ENCODE measurements at places on chromosomes 1 and 21.

GRCh38 chr1:157194731-157195520 is 56.7 kb upstream of the ETV3 start:
- no peak for DNase-seq

DNA sequence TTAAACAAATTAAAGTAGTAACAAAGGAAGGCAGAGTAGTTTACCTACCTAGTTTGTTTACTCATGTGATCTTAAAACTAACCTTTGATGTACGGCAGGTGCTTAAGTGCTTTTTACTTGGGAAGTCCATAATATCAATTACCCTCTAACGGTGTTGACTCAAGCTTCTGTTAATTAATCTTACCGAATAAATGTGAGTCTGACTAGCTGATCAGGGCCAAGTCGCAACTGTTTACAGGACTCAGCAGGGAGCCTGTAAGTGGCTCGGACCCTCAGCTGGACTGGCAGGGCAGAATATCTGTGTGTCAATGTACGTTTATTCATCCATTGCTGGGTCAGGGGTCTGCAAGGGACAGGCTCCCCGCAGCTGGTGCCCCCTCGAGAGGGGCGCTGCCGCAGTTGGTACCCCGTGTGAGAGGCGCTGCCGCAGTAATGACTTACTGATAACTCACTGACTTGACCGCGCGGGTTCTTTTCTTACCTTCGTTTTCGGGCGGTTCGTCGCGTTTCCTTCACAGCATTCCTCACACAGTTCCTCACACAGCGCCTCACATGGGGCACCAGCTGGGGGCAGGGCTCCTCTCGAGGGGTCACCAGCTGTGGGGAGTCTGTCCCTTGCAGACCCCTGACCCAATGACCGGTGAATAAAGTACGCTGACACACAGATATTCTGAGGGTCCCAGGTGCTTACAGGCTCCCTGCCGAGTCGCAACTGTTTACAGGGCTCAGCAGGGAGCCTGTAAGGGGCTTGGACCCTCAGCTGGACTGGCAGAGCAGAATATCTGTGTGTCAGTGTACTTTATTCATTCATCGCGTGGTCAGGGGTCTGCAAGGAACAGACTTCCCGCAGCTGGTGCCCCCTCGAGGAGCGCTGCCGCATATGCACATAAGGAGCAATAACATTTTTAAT is 3.0 kb downstream of the FMO1 start:
- peak; percentile 39 for DNase-seq

DNA sequence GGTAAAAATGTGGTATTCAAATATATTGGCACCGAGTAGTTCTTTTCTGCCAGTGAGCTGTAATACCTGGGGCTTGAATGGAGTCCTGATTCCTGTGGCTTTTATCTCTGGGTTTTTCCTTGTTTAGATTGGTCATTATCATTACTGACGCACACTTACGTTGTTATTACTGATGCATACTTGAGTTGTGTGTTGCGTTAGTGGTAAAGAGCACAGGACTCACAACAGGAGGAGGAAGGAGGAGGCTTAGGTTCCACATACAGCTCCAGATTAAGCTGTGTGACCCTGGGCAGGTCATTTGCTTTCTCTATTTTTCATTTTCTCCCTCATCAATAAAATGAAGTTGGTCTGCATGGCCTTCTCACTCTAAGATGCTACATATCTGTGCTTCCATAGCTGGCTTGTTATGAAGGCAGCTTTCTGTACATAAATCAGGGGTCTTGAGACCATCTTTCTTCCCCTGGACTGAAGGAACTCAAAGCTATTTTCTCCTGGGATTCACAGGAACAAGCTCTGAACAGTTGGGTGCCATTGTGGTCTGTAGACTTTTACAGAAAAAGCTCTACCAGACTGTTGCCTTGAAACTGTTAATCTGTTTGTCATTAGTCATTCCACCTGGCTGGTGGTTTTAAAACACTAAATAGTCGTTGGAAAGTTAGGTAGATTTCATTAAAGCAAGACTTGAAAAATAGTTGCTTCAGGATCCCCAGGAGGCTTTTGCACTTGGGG is 5.6 kb downstream of the ARID1A start:
- DNase-seq = no peak

- no peak for DNase-seq
Measured at GRCh38 chr1:116494353-116494692, 76.5 kb downstream of the CD58 start.

DNA sequence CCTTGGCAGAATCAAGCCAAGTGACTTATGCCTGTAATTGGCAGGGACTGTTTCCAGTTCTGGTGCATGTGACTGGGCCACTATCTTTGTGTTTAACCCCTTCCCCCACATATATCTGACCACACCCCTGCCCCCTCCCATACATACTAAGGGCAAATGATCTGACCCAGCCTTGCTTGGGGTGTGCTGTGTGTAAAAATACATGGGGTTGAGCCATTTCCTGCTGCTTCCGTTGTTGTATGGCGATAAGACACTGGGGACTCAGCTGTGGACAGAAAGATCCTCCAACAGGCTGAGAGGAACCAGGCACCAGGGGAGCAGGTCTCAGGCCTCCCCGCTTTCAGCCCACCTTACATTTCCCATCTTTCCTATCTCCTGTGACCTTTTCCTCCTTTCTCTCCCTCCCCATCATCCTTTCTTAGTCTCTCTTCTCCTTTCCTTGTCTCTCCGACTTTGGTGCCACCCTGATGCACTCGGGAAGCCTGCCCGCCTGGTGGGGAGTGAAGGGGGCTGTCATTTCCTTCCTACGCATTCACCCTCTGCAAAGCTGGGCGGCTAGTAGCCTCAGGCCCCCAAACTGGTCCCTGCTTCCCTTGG is 39.7 kb downstream of the TMCC2 start:
- no peak for DNase-seq

GRCh38 chr21:25254491-25255174 is 352.6 kb downstream of the MRPL39 start:
- DNase-seq = no peak

DNA sequence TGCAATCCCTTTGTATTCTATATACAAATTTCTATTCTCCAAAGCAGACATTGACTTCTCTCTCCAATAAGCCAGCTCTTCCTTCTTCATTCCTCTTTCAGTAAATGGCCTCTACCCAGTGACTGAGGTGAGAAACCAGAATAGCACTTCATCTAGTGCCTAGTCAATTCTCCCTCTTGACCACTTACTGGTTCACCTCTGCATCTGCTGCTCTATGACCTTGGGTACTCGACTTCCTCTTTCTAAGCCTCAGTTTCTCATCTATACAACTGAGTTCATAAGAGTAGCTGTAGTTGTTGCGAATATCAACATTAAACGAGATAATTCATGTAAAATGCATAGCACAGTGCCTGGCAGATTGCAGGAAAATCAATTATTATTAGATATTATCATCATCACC is 12.4 kb downstream of the LYST start:
- no peak for DNase-seq

DNA sequence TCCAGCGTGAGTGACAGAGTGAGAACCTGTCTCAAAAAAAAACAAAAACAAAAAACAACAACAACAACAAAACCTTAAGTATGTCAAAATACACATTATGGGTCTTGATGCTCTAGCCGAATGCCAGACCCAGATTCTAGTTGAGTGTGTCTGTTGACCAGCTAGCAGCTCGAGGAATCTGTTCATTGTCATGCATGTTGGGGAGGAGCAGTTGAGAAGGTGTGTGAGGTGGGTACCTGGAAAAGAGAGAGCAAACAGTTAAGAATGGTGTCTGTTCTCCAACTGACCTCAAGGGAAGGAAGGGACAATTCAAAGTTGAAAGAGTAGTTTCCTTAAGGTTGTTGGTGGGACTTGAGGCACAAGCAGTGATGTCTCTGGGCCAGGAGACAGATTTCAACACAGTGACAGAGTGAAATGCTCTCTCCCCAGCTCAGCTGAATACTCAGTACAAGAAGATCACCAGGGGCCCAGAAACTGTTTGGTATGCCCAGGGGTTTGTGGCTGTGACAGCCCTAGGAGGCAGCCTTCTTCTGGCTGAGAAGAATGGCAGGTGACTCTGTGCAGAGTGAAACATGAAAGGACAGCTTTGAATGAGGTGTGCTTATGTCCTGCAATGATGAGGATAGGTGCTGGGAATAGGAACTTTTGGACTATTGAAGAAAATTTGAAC is 14.4 kb upstream of the POU2F1 start:
- no peak for DNase-seq

GRCh38 chr1:89908672-89909436 is 86.1 kb upstream of the ZNF326 start:
- DNase-seq = no peak

DNA sequence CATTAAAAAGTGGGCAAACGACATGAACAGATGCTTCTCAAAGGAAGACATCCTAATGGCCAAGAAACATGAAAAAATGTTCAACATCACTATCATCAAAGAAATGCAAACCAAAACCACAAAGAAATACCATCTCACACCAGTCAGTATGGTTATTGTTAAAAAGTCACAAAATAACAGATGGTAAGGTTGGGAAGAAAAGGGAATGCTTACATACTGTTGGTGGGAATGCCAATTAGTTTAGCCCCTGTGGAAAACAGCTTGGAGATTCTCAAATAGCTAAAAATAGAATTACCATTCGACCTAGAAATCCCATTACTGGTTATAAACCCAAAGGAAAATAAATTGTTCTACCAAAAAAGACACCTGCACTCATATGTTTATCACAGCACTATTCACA is 369.4 kb downstream of the KCNH1 start:
- DNase-seq = no peak

DNA sequence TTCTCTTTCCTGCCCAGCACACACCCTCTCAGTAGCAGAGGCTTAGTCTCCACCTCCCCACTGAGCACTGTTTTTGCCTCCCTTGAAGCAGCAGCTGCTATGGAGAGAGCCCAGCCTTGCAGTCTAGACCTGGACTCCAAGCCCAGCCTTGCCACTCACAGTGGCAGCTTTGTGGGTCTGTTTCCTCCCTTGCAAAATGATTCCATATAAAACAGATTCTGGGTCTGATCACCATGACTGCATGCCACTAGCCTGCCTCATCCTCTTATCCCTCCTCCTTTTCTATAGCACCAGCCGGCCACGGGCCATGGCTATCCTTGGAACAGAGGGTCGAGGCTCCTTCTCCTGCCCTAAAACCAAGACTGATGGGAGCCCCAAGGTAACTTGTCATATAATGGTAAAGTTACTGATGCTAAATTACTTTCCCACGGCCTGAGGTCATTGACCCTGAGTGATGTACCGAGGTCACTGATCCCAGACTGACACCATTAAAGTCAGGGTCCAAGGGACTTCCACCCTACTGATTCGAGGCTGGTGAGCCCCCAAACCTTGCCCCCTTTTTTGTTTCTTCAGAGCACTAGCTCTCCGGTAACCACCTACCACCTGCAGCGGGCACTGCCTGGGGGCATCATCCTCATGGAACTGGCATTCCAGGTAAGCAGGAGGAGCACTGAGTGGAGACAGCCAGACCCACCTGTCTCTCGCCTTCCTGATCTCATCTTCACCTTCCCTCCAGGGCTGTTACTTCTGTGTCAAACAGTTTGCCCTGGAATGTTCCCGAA is 7.9 kb downstream of the HYI start:
- DNase-seq = no peak

DNA sequence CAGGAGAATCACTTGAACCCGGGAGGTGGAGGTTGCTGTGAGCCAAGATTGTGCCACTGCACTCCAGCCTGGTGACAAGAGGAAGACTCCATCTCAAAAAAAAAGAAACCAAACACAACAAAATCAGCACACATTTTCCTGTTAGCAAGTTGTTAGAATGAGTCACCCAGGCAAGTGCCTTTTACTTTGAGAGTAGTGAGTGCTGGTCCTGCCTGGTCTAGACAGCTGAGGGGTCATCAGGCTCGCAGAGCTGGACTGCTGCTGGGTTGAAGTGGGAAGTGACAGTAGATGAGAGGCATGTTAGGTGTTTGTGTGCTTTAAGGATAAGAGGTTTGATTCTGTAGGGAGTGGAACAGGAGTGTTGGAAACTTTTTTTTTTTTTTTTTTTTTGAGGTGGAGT is 31.9 kb downstream of the GNPAT start:
- peak; percentile 93 for DNase-seq

DNA sequence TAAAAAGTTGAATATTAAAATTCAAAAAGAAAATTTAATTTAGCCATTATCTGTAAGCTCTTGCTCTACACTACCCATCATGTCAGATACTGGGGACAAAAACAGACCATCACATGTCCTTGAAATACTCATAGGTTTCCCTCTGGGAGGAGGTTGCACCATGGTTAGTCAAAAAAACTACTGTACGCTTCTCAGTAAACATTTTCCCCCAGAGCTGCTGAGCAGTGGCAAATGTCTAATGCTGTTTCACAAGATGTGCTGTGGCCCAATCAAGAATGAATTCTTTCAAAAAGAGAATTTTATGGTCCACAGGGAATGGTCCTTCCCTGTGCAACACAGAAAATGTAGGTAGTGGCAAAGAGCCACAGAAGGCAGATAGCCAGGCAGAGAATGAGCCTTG is 6.1 kb downstream of the SLC25A24 start:
- DNase-seq = no peak

GRCh38 chr1:17045634-17046333 is 8.0 kb downstream of the SDHB start:
- DNase-seq = peak; percentile 61

DNA sequence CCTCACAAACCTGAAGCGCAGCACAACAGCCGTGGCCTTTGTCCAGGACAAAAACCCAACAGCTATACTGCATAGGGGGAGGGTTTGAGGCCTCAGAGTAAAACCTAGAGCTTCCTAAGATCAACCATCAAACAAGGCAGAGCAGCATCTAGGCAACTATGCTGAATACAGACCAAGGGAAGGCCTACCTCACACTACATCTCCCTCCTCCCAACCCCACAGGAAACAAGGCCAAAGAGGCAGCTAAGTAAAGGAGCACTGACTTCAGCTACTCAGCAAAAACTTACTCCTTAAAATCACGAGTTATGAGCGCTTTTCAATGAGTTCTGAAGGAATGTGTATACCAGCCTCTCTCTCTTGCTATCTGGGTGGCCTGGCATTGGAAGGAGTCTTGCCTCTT is 12.4 kb downstream of the XKR8 start:
- DNase-seq = no peak

DNA sequence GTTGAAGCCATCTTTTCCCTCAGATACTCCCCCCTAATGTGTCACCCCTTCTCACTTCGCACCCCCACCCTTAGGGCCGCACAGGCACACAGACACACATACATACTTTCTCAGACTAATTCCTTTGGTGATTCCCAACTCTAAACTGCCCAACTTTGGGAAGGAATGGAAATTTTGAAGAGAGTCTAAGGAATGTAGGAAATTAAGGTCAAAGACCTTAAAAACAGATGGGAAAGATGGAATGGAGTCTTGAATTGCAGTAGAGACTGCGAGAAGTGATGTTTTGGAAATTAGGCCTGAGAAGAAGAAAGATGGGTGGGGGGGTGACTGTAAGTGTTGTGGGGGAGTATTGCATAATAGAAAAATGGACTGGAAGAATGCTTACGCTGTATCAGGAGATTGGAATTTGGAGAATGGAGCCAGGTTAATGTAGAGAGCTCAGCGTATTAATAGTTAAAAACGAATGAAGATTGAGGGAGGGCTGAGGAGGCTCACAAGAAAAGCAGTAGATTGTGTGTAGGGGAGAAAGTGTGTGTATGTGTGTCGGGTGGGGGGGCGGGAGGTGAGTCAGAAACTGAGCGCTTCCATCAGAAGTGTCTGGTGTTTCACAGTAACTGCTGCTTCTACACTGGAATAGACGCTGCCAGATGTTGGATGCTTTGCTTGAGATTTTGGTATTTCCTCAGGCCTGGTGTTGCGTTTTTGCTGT is 1.7 kb downstream of the PIP5K1A start:
- DNase-seq = no peak

- DNase-seq = no peak
Measured at GRCh38 chr1:147549526-147549925, 8.2 kb downstream of the BCL9 start.

Data from dermis microvascular lymphatic vessel endothelial cell (primary cell).